Stimulated activated CD8-positive, alpha-beta memory T cell treated with anti-CD3 and anti-CD28 coated beads, Interleukin-12 subunit alpha, Interleukin-12 subunit beta, amount 100 ng/mL, for 1 hour (primary cell): ENCODE measurements at places on chromosomes 1 and 21.

DNA sequence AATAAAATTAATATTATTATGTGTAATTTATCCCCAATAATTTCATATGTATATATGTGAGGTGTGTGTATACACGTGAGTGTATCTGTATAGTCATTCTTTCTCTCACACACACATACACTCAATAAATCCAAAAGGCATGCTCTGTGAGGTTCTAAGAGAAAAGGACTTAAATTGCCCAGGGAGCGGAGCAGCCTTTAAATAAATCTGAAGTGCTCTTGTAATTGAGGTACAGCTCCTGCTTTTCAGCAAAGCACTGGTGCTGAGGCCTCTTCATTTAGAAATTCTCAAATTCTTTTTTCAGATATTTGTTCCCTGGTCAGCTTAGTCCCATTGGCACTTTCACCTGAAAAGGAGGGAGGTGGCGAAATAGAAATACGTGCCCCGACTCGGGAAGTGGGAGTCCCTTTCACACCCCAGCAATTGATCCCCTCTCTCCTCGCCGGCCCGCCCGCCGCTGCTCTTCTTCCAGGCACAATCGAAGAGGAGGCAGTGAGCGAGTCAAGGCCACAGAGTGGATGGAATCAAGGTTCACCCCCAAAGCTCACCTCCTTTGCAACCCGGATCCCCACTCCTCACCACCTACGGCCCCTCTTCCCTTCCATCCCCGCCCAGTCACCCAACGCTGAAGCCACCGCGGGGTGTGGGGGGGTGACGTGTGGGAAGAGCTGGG lies 944 bp downstream of the PLPPR5 start:
- DNase-seq, result no peak

GRCh38 chr1:63041660-63042059 lies 257.7 kb downstream of the ATG4C start:
- DNase-seq, result no peak

DNA sequence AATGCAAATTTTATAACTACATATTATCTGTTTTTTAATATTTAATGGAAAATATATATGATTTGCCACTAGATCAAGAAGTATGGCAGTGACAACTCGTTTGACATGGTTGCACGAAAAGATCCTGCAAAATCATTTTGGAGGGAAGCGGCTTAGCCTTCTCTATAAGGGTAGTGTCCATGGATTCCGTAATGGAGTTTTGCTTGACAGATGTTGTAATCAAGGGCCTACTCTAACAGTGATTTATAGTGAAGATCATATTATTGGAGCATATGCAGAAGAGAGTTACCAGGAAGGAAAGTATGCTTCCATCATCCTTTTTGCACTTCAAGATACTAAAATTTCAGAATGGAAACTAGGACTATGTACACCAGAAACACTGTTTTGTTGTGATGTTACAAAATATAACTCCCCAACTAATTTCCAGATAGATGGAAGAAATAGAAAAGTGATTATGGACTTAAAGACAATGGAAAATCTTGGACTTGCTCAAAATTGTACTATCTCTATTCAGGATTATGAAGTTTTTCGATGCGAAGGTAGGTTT lies 556 bp downstream of the IFI44 start:
- DNase-seq, result no peak

DNA sequence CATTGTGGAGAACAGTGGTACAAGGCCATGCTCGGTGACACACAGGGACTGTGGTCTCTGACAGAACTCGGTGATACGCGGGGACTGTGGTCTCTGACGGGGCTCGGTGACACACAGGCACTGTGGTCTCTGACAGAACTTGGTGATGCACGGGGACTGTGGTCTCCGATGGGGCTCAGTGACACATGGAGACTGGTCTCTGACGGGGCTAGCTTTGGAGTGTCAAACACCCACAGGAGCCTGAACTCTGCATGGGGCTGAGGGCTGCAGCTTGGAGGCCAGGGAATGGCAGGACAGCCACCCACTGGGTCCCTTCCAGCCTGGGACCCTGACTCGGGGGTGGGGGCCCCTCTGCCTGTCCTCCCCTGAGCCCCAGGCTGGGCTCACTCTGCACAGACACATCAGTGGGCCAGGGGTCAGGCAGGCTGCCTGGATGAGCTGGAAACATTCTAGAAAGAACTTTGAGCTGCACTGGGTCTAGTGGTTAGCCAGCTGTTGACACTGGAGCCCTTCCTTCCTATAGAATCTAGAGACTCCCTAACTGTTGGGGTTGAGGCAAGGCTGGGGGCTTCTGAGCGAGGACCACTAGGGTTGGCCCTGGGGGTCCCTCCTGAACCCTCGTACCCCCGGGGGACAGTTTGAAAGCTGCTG lies 49.8 kb downstream of the DISP3 start:
- DNase-seq, result no peak

- peak; percentile 26 for DNase-seq
Observed at GRCh38 chr21:17688912-17689874, 76.5 kb upstream of the BTG3 start.

- DNase-seq, result no peak
Observed at GRCh38 chr1:108801101-108801500, 54.6 kb downstream of the STXBP3 start.

DNA sequence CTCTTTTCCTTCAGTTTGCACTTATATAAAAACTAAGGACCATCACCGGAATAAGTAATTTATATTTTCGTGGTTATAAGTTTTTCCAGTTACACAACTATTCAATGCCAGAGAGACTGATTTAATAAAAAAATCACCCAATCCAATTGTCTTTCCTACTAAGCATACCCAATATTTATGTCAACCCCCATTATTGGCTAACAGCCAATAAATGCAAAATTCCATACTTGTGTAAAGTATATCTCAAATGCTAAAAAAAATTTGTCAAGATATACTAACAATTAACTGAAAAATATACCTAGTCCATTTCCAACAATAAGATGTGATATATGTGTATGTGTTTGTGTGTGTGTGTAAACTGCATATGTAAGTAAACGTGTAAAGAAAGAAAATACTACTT lies 117.4 kb downstream of the AGBL4 start:
- no peak for DNase-seq

DNA sequence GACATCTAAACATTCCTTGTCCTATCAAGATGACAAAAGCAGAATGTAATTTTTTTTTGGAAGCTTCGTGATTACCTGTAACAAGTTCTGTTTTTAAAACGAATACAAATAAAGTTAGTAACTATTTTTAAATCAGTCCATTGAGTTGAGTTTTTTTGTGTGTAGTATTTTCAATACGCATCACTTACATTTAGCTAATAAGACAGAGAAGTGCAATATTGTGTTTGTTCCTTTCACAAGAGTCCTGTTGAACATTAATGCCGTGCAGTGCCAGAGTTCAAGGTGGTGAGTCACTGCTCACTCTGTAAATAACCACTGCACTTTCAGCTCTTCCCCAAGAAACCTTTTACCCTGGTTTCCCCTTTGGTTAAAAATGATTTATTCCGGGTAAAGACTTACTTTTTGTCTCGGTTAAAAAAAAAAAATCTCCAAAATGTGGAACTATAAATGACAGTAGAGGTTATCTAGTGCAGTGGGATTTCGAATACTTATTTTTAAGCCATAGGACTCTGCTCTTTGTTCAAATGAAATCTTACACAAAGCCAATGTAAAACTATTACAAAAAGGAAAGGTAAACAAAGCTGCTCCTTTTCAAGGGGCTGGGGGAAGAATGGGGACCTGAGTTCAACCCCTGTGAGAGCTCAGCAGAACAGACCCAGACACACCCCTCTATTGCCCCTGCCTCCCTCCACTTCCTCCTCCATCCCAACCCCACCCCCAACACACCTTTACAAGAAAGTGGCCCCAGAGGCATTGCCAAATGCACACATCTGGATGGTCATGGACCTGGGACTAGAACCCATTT lies 14.8 kb upstream of the NCMAP start:
- no peak for DNase-seq

- no peak for DNase-seq
Observed at GRCh38 chr1:45370575-45370974, 30.3 kb upstream of the MUTYH start.

- DNase-seq, result peak; percentile 35
Observed at GRCh38 chr1:31422505-31423319, 9.7 kb downstream of the SERINC2 start.

- no peak for DNase-seq
Observed at GRCh38 chr1:114517348-114517747, 6.3 kb upstream of the TRIM33 start.

DNA sequence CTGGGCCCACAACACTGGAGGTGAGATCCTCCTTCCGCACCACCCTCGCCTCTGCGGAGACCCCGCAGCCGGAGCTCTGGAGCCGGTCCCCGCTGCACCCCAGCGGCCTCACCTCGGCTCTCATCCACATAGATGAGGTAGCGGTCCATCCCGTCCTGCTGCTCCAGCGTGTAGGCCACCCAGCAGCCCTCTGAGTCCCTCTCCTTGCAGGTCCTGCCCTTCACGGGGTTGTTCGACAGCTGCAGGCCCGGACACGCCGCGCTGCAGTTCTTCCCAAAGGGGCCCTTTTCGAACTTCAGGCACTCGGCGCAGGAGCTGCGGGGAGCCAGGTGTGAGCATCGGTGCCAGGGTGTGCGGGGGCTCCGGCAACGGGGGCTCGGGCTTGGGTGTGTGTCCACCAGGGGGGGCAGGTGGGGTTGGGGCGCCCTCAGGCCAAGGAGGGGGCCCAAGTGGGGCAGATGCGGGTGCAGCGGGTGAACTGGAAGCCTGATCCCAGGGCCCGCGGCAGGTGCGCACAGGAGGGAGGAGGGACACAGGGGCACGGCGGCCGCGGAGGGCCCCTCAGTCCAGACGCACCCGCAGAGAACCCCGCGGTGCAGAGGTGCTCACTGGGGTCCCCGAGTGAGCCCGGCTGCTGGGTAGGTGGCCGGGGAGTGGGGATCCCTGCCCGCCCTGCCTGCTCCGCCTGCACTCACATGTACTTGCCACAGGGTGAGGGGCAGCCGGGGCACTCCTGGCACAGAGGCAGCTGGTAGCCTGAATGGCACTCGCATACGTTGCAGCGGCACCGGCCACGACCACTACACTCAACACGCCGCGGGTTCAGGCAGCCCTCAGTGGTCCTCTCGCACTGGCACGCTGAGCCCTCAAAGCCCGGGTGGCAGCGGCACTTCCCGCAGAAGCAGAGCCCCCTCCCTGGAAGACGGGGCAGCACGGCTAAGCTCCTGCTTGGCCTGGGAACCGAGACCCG lies 15.4 kb upstream of the PTTG1IP start:
- DNase-seq, result no peak
